ENCODE measurements at places on chromosomes 7 and 10.

- DNase-seq, result no peak
These were observed 52.6 kb upstream of the GDF10 start for GRCh38 chr10:47247148-47248059.

DNA sequence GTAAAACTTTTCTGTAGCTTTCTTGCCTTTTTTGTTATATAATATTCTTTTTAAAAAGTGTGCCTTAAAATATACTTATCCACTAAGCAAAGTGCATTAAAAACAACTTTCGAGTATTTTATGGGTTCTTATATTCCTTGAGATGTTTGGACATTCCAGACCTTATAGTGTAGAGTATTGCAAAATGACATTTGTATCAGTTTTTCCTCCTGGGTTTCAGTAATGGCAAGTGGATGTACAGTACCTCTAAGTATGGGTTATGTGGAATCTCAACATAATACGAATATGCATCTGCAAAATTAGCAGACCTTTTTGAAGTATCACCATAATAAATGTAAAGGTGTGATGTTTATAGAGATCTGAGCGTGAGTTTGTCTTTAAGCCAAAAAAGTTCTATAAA, 2.7 kb downstream of the CDK13 start:
- no peak for DNase-seq

DNA sequence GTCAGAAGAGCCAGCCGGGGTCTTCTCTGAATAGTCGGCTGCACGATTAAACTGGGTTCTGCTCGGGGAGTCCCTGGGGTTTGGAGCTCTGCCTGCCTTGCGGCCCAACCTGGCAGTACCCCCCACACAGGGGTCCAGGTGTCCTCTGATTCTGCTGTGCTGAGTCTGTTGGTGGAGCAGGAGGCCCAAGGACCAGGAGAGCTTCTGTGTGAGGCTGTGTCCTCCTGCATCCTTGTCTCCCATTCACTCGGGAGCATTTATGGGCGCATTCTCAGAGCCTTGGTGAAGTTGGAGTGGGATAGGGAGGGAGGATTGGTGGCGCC, 14.2 kb downstream of the INPP5A start:
- no peak for DNase-seq

- DNase-seq, result peak; percentile 51
These were observed 238.2 kb upstream of the NEBL start for GRCh38 chr10:21135023-21135931.

DNA sequence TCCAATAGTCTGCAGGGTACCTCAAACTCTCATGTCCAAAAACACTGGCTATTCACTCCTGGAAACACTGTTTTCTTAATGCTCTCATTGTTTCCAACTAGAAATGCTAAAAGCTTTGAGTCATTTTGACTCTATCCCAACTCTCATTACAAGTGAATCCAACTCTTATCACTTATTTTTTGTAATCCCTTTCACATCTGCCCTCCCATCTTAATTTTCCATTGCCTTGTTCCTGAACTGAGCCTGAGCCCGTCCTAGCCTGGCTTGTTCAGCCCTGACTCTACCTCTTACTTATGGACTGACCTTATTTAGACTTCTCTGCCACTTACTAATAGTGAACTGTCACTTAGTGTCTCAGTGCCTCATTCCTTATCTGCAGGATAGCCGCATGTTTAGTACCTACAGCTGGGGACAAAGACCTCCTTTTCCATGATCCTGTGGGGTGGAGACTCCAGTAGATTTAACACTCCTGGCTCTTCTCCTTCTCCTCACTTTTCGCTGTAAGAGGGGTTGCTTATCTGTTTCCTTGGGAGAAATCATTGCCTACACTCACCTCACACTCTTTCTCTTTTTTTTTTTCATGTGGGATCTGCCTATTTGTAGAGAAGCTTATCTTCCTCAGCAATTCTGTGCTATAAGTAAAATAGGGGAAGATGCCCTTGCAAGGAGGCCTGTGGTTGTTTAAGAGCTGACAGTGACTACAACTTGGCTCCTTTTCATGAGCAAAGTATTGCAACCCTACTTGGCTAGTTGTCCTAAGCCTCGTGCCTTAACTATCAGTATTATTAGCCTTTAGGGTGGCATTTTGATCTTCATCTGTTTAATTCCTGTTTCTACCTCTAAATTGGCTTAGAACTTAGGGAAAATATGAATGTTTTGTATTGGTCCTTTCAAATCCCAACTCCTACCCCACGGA, 56.4 kb downstream of the SLC16A12 start:
- DNase-seq, result no peak

DNA sequence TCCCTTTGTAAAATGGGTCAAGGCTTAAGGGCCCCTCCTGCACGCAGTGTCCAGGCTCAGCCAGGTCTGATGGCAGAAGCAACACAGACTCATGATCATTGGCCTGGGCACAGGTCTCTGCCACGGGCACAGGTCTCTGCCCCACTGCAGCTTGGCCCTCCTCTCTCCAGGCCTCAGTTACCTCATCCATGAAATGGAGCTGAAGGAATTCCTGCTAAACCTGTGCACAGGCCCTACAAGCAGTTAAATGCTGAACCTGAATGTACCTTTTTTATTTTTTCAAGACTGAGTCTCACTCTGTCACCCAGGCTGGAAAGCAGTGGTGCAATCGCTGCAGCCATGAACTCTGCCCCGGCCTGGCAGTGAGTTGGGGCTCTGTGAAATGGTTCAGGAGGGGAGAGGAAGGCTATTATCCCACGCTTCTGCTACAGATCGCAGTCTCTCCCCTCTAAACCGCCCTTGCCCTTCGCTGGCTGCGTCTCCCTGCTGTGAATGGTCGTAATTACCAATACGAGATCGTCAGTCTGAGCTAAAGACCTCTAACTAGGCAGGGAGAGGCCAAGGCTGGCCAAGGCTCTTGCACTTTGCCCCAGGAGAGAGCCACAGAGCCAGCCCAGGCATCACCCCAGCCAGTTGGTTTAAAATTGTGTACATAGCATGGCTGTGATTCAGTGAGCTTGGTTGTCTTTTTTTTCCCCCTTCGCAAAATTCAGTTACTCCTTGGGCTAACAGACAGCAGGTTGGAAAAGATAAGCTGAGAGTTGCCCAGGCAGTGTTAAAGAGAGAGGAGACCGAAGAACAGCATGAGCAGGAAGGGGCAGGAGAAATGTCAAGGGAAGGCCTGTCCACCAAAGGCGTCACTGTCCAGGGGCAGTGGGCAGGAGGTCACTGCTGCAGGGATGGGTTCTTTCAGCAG, 93.0 kb upstream of the KCTD7 start:
- DNase-seq, result no peak

GRCh38 chr10:72638586-72639440, 12.9 kb upstream of the MICU1 start:
- DNase-seq, result no peak

DNA sequence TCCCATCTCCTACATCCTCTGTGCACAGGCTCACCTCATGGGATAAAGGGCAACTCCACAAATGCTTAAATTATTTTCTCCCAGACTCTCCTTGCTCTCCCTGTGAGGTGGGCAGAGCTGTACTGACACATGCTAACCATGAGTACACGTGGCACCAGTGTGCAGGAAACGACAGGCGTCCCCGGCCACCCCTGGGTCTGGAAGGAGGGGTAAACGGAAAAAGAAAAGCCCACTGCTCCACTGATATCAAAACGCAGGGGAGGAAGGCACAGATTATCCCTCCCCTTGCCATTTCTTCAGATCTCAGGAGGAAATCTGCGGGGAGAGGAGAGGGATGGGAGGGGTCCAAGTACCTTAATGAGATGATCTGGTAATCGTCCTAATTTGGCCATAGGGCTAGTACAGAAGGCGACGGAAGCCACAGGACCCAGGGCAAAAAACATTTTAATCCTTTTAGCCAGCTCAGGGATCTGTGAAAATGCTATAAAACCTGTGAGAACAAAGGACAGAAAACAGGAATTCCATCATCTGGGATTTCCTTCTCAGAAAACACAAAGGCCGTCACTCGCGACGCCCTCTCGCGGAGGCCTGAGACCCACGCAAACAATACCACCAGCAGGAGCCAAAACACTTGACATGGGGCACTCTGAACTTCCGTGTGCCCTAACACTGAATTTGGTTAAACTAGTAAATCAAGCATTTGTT, 17.8 kb upstream of the CH25H start:
- peak; percentile 92 for DNase-seq

DNA sequence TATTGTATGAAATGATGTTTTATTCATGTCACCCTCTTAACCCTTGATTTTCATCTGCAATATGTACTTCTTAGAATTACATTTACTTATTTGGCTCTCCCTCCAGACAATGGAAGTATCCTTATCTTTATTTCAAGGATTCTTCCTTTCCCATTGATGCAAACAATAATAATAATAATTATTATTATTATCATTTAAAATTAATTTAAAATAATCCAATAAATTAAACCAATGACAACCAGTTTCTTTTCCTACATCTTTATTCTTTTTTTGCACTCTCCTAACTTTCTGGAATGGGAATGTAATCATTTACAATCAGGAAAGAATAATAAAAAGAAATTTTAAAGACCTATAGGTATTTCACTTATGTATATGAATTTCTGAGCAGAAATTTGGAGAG, 504.4 kb downstream of the INHBA start:
- DNase-seq, result no peak

DNA sequence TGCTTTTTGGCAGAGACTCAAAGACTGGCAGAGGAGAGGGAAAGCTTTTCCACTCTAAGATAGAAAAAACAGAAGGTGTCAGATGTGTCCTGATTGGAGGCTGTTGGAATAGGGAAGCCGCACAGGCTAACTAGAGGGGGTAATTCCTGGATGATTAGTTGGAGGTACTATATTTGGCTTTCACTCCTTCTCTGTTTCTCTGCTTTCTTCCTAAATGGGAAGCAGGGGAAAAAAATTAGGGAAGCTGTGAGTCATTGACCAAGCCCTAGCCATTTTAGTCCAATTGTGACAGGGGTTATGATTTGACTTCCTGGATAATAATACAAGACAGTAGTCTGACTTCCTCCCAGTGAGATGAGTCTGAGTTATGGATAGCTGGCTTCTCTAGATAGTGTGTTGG, 475.2 kb upstream of the CELF2 start:
- no peak for DNase-seq

DNA sequence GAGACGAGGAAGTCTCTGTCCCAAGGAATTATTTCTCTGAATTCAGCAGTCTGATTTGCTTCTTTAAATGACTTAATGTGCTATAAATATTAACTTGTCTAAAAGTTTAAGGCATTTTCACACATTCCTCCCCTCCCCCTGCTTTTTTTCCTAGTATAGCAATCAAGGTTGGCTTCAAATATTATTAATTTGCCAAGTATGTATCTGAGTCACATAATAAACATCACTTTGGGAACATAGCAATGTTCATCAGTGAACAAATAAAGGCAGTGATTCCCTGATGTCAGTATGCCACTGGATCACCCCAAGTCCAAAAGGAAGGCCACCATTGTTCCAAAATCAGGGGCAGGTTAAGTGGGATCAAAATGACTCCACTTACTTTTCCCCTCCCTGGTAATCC, 40.5 kb downstream of the PDE6C start:
- no peak for DNase-seq

GRCh38 chr10:110340816-110341215, 36.1 kb upstream of the SMNDC1 start:
- no peak for DNase-seq

DNA sequence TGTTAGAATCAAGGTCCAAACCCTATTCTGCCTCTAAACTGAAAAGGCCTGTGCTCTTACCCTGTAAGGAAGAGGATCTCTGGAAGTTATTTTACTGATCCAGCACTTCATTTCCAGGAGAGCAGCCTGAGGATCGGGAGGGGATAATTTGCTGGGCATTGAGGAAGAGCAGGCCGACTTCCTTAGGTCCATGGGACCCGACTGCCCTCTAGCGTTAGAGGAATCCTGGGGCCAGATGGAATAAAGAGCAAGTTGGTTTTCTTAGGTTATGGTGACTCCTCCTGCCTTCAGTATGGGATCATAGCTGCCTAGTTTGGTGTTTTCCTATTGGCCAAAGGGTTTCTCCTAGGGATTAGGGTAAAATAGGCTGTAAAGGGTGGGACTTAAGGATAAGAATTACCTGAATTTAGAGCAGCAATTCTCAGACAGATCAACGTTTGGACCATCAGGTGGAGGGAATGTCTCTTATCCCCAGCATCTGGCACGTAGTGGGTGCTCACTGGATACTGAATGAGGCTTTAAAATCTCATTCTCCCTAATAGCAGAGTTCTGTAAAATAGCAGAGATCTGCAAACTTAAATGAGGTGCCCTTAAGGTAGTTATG, 40.0 kb upstream of the SORBS1 start:
- peak; percentile 90 for DNase-seq

DNA sequence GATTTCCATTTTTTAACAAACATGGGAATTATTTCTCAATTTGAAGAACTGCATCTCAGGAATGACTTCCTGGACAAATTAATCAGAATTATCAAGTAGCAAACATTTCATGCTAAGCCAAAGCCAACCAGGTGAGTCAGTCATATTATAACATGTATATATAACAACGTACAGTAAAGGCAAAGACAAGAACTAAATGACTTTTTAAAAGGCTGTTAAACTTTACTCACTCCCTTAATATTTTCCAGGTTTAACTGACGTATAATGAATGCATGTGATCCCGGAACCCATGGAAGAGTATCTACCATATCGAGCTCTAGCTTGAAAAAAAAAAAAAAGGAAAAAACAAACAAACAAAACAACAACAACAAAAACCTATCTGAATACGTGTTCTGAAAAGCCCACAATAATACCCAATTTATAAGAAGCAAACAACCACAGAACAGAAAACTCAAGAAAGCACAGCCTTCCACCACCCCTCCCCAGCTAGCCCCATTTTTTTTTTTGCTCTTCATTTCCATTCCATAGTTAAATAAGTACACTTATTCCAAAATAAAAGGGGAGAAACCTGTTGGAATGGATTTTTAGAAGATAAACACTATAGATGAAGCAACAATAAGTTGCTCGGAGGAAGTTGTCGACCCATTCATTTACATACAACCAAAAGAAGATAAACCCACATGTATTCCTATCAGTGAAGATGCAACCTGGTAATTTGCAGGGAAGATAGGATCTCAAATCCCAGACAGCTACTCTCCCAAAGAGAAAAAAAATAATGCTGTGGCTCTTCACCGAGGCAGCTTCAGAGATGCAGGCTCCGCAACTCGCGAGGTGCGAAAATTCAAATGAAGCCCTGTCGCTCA, 537 bp downstream of the NAPEPLD start:
- DNase-seq, result peak; percentile 12

DNA sequence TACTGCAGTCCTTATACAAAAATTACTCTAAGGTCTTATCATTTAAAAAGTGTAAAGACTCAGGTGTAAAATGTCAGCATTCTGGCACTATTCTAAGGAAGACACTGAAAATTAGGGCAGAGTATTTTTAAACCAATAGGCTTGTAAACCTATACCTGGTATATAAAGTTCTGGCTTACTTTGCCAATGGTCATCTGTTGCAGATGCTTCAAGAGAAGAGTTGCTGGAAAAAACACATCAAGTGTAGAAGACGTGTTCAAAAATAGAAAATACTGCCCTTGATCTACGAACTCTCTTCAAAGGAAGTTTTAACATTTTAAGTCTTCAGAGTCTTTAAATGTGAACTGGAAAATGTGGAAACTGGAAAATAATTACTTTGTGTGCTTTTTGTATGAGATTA, 23.9 kb downstream of the NT5C3A start:
- no peak for DNase-seq

DNA sequence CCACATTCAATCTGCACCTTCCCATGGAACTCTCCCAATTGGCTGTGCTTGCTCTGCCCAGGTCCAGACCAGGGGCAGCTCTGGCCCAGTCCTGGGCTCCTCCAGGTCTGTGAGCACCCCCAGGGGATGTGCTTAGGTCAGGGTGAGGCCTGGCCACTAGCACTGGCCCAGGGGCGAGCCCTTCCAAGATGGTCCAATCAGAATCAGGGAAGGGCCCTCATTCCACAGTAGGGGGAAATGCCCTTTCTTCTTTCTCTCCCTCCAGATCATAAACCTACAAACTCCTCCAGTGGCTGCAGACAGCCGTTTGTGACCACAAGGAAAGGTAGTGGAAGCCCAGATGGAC, 157.0 kb downstream of the PRKAG2 start:
- DNase-seq, result no peak
